ENCODE measurements at places on chromosomes 4 and X.

DNA sequence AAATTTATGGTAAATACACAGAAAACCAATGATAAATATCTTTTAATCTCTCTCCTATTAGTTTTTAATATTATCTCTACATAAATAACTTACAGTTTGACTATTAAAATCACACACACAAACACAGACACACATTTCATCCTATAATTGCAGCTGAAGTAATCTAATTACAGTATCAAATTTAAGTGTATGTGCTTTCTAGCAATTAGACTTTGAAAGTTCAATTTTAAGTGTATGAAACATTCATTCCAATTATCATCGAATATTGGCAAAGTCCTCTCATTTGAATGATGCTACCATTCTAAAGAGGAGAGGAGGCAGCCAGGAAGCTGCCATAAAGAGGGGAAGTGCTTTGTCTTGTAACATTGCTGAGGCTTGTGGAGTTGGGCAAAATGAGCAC lies 221.2 kb upstream of the PABPC4L start:
- no peak for DNase-seq

DNA sequence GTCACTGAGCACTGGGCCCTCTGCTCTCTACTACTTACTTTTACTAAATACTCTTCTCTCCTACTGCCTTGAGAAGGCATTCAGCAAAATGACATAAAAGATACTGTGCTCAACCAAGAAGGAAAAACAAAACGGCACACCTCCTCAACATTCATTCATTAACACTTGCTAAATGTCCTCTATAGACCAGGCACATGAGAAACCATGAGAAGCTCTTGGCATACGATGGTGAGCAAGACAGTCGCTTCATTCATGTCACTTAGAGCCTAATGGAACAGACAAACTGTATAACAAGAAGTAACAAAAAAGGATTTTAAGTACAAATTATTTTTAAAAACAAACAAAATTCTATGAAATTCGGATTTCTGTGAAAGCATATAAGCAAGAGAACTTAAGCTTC lies 38.7 kb downstream of the COL25A1 start:
- DNase-seq = no peak

DNA sequence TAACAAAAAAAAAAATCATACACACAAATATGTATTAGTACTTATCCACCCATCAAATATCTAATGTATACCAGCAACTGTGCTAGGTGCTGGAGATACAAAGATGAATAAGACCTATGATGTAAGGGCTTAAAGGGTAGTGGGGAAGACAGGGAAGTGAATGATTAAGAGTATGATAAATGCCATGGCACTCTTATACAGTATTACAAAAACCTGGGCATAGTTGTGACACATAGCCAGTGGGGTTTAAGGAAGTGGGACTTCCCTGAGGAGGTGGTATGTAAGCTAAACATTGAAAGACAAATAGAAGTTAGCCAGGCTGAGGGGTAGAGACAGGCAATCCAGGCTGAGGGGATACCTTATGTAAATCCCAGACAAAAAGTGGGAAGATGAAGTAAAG lies 23.5 kb downstream of the CHM start:
- DNase-seq = no peak

- DNase-seq = no peak
Observed at GRCh38 chr4:73945674-73946449, 36.0 kb downstream of the PF4 start.

DNA sequence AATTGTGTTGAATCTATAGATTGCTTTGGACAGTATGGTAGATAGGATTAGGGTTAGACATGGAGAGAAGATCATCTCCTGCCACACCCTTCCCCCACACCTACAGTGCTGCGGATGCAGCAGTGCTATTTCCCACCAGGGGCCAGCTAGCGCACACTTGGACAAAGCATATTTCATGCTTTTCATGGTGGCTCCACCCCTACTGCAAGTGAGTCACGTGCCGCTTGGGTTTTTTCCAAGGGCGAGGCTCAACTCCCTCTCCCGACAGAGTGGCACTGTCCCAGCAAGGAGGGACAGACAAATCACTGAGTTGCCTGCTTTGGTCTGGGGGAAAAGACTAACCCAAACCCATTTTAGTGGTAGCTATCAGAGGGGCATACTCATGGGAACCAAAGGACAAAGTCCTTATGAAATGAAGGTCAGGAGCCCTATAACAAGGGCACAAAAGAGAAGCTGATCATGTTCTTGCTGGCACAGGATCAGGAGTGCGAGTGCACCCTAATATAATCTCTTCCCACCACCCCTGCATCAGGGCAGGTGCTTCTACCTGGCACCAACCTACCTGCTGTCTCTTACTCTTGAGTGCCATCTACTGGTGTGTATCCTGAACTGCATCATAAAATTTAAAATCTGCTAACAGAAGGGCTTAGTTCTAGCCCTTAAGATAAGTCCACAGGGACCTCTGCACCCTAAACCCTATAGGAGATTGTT lies 55.1 kb upstream of the PGAM4 start:
- DNase-seq = no peak

DNA sequence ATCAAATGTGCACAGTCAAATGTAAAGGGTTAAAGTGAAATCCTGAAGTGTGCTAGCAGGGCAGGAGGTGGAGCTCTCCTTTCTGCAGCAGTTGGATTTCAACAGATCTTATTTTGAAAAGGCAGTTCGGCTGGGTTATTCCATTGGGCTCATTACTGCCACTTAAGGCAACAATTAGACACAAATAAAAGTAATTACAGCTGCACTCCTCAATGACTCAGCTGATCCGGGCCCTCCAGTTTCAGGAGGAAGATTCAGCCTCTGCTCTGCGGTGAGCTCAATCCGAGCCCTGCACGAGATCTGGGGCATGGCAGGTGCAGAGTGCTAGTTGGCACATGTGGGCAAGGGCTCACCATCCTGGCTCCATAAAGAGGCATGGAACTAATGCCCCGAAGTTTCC lies 85.4 kb downstream of the PHKA2 start:
- no peak for DNase-seq

Data from dorsolateral prefrontal cortex (tissue), 122 donors.